ENCODE measurements at places on chromosomes 11 and 22. TPM values are rescaled to one million over a fixed set of nuclear protein-coding genes. Genes with fewer than 3 reads are reported as not detected.

LIN7C gene
- 17.0 TPM for total RNA-seq

DNA sequence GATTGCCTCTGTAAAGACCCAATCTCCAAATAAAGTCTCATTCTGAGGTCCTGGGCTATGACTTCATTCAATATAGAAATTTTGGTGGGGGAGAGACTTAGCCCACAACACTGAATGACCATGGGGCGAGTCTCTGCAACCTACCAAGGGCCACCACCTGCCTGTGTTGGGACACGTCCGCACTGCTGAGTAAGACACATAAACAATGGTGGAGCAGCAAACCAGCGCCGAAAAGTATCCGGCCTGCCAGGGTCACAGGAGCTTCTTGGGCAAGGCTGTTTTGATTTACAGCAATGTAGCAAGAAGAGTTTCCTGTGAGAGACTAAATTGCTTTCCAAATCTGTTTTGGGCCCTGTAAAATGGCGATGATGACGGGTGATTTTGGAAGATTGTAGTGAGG lies 122.3 kb downstream of the SHANK2 start:
- no peak overlapping the region for H3K27ac ChIP-seq
- H3K27me3 ChIP-seq, result peaks cover 2% of the 10 kb centered on the region
- no peak overlapping the region for H3K4me3 ChIP-seq

DNA sequence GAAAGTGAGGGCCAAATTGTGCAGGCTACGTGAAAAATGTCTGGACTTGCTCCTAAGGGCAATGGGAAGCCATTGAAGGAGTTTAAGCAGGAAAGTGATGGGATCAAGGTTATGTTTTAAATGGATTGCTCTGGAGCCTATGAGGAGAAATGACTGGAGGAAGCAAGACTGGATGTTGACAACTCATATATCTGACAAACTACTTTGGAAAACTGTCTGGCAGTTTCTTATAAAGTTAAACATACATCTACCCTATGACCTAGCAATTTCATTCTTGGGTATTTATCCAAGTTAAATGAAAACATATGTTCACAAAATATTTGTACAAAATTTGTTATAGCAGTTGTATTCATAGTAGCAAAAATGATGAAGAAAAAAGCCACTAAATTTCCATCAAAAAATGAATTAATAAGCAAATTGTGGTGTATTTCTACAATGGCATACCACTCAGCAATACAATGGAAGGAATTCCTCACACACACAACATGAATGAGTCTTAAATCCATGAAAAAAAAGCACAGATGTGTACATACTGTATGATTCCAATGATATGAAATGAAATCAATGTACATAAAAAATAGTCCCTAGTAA lies 24.1 kb downstream of the FZD4 start:
- no peak for DNase-seq
- no peak overlapping the region for H3K4me3 ChIP-seq
- no peak overlapping the region for H3K27ac ChIP-seq
- no peaks in the 10 kb centered on the region for H3K36me3 ChIP-seq

DNA sequence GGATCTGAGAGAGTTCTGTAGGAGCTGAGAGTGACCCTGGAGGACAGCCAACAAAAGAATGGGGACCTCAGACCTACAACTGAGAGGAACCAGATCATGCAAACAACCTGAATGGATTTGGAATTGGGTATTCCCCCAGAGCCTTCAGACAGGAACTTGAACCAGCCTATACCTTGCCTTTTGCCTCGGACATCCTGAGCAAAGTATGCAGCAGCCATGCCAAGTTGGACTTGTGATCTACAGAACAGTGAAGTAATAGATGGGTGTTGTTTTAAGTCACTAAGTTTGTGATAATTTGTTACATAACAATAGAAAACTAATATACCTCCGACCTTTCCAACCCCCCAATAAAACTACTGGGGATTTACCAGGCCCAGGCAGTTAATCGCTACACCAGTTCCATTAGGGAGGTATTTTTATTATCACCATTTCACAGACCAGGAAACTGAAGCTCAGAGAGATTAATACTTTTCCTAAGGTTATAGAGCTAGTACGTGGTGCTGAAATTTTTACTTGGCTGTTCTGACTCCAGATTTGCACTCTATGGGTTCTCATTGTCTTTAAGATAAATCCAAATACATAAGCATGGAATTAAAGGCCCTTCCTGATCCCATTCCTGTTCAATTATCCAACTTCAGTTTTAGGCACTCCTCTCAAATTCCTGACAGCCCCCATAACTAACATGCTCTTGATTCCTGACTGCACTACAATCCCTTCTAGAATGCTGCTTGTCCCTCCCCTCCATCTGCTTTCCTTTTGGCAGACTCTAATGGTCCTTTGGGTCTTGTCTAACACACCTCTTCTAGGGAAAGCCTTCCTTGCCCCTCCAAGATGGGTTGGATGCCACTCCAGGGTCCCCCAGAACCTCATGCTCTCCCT lies 1.7 kb upstream of the RASSF10 start:
- H3K36me3 ChIP-seq, result no peaks in the 10 kb centered on the region
- H3K4me1 ChIP-seq, result peaks cover 28% of the 10 kb centered on the region
- no peak overlapping the region for H3K4me3 ChIP-seq
- no peak overlapping the region for H3K27ac ChIP-seq

DNA sequence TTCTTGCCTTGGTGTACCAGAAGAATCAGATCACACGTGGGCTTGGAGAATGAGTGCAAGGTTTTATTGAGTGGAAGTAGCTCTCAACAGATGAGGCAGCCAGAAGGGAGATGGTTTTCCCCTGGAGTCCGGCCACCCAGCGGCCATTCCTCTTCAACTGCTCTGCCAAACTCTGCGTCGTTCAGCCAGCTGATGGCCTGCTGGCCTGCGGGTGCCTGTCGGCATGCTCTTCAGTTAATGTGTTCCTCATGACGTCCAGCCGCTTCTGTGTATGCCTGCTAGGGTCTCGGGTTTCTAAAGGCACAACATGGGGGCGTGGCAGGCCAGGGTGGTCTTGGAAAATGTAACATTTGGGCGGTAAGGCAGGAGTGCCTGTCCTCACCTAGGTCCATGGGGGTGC lies 487.9 kb upstream of the LRRC4C start:
- no peaks in the 10 kb centered on the region for H3K27me3 ChIP-seq
- no peak for DNase-seq
- no peaks in the 10 kb centered on the region for H3K4me1 ChIP-seq
- H3K4me3 ChIP-seq, result no peak overlapping the region

- H3K4me1 ChIP-seq, result peaks cover 16% of the 10 kb centered on the region
- DNase-seq, result no peak
- H3K27ac ChIP-seq, result no peak overlapping the region
- peaks cover 13% of the 10 kb centered on the region for H3K36me3 ChIP-seq
- H3K4me3 ChIP-seq, result no peak overlapping the region
These were observed 5.3 kb downstream of the ATP5MG start for GRCh38 chr11:118406599-118407166.

DNA sequence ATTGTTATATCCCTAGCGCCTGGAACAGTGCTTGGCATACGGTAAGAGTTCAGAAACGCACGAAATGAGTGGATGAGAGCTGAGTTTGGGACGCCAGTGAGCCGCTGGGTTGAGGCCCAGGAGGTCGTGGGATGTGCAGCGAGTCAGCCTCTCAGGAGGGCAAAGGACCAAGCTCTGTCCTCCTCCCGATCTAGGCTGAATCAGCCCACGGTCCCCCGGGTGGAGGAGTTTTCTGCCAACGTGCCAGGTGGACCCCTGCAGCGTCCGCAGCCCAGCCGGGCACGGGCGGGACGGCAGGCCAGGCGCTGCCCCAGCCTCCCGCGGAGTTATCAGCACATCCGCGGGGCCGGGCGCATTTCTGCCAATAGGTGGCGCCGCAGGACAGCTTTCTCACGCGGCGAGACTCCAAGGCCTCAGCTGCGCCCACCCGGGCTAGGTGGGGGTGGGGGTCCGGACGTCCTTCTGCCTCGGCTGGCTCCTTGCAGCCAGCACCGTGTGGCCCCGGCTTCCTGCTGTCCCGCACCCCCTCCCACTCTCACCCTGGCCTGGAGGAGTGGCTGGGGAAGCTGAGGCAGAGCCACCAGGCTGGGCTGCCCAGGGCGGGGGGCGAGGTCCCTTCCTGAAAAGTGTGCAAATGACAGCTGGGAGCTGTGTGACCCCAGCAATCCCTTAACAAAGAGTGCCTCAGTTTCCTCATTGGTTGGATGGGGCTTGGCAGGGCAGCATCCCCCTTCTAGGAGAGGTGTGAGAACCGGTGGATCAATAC lies 2.2 kb upstream of the RPS19BP1 start:
- peak; percentile 94 for DNase-seq
- peaks cover 30% of the 10 kb centered on the region for H3K4me1 ChIP-seq

DNA sequence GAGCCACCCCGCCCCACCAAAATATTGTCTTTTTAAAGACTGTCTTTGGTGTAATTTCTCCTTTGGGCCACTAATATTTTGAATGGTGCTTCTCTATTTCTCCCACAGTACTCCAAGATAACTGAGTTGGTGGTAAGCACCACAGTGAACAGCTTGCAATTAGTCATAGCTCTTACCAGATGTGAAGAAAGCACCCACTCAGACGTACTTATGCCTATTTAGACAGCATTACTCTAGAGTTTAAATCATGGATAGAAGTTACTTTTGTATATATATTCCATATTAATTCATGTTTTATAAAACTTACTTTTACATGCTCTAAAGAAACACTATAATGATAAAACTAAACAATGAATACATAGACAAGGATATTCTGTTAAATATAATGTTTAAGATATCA lies 12.7 kb downstream of the ANO3 start:
- H3K27me3 ChIP-seq, result no peaks in the 10 kb centered on the region
- no peak overlapping the region for H3K4me3 ChIP-seq
- peaks cover 4% of the 10 kb centered on the region for H3K4me1 ChIP-seq
- H3K27ac ChIP-seq, result no peak overlapping the region

DNA sequence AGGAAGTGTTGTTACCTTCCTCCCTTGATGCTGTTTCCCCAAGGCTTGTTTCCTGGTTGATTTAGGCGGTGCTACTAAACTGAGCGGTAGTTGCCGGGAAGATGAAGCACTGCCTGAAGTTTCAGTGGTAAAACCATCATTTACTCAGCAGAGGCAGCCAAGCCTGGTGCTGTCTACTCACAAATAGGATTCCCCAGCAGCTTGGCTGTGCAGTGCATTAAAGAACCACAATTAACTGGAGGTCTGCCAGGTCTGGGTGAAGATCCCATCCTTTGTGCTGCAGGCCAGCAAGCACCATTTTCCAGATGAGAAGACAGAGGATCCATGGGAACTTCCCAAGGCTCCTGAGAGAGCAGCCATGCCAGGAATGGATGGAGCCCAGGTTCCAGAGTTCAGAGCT lies 231.9 kb upstream of the E2F8 start:
- no peak overlapping the region for H3K27ac ChIP-seq
- no peak overlapping the region for H3K4me3 ChIP-seq
- peaks cover 2% of the 10 kb centered on the region for H3K27me3 ChIP-seq
- H3K4me1 ChIP-seq, result peaks cover 3% of the 10 kb centered on the region
- no peaks in the 10 kb centered on the region for H3K36me3 ChIP-seq
- DNase-seq, result no peak

DNA sequence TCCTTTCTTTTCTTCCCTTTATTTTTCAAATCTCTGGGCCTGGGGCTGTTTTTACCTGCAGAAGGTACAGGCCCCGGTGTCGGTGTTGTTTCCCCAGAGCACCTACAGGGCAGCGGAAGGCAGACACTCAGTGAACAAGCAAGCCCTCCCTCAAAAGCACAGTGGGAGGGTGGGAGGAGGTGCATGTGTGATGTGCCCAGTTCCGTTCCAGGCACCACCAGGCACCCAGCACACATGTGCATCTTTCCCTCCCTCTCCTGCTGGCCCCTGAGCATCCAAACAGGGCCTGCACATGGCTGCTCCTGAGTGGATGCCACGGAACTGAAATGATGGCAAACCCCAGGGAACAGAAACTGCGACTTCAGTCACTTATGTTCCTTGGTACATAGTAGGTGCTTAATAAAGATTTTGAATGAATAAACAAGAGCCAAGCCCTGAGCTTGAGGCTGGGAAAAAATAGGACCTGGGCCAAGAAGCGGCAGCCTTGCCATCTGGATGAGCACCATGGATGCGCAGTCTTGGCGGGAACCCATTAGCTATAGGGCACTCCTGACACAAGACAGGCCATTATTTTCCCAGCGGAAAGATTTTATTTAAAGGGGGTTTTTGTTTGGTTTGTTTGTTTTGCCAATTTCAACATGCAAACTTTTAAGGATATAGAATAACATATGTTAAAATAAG lies 47.8 kb downstream of the ARRB1 start:
- no peak for DNase-seq
- peak overlapping the region; percentile 32 for H3K27ac ChIP-seq
- H3K4me1 ChIP-seq, result peaks cover 47% of the 10 kb centered on the region
- peaks cover 7% of the 10 kb centered on the region for H3K36me3 ChIP-seq
- no peaks in the 10 kb centered on the region for H3K27me3 ChIP-seq
- no peak overlapping the region for H3K4me3 ChIP-seq

GRCh38 chr22:17552737-17553136 lies 10.6 kb upstream of the SLC25A18 start:
- DNase-seq, result no peak
- H3K27me3 ChIP-seq, result peaks cover 10% of the 10 kb centered on the region
- H3K4me1 ChIP-seq, result peaks cover 4% of the 10 kb centered on the region

DNAJB7 gene
- total RNA-seq, result not detected

DNA sequence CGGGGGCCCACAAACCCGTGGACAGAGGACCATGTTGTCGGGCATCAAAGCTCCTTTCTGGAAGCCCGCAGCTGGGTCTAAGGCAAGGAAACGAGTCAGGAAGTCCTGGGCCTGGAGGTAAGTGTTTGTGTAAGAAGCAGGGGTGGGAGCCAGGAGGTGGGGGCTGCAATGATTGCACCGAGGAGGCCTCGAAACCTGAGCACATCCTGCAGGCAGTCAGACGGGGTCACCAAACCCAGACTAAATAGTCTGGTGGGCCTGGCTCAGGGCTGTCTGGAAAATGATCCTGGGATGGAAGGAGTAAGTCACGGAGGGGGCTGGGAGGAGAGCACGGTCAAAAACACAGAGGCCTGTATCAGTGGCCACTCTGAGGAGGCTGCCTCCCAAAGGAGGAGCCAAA lies 539.2 kb downstream of the MN1 start:
- DNase-seq, result no peak
- peaks cover 3% of the 10 kb centered on the region for H3K27me3 ChIP-seq
- peaks cover 6% of the 10 kb centered on the region for H3K36me3 ChIP-seq
- H3K4me1 ChIP-seq, result peaks cover 39% of the 10 kb centered on the region

DNA sequence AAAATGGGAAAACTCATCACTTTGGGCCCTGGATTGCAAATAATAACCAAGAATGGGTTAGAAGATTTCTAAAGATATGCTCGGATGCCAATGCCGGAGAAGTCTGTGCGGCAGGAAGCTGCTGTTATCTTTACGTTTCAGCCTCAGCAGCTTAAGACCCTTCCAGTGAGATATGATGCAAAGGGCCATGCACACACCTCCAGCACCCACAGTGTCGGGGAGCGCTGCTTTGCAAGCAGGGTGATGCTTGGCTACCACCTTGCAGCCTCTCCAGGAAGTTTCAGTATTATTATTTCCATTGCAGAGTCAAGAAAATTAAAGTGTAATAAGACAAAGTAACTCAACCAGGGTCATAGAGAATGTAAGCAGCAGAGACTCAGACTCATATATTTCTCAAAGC lies 37.3 kb downstream of the LARGE1 start:
- H3K4me1 ChIP-seq, result peaks cover 20% of the 10 kb centered on the region
- no peak for DNase-seq
- H3K4me3 ChIP-seq, result no peak overlapping the region
- H3K36me3 ChIP-seq, result no peaks in the 10 kb centered on the region

GRCh38 chr11:36341915-36342314 lies 45.8 kb downstream of the PRR5L start:
- DNase-seq, result no peak
- peaks cover 5% of the 10 kb centered on the region for H3K27me3 ChIP-seq
- peaks cover 31% of the 10 kb centered on the region for H3K4me1 ChIP-seq
- H3K36me3 ChIP-seq, result no peaks in the 10 kb centered on the region
- H3K27ac ChIP-seq, result no peak overlapping the region

- no peaks in the 10 kb centered on the region for H3K36me3 ChIP-seq
- no peak overlapping the region for H3K4me3 ChIP-seq
- no peak overlapping the region for H3K27ac ChIP-seq
- H3K27me3 ChIP-seq, result no peaks in the 10 kb centered on the region
- no peak for DNase-seq
These were observed 29.2 kb upstream of the TSKU start for GRCh38 chr11:76753950-76754349.

Data from endothelial cell (in vitro differentiated cells).